ENCODE measurements at places on chromosomes 2 and 18.
A peak's percentile ranks its signal among the peaks of the same experiment; 100 is the strongest.

DNA sequence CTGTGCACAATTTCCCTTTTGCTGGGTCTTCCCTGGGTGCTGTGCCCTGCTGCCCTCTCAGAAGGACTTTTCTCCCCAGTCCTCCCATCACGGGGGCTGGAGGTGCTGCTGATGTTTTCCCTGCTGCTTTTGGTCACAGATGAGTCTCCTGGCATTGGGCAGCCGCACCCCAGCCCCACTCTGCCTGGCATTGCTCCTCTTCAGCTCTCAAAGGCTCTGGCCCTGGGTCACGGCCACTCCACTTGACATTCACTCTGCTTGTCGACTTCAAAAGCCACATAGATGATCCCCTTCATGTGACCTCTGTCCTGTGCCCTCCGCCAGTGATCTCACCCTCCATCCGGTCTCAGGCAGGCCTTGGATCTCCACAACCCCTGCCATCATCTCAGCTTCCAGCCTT is 43.6 kb upstream of the IL1RL1 start:
- DNase-seq = no peak

- no peak for DNase-seq
These were observed 184.2 kb downstream of the GLI2 start for GRCh38 chr2:120919771-120920453.

DNA sequence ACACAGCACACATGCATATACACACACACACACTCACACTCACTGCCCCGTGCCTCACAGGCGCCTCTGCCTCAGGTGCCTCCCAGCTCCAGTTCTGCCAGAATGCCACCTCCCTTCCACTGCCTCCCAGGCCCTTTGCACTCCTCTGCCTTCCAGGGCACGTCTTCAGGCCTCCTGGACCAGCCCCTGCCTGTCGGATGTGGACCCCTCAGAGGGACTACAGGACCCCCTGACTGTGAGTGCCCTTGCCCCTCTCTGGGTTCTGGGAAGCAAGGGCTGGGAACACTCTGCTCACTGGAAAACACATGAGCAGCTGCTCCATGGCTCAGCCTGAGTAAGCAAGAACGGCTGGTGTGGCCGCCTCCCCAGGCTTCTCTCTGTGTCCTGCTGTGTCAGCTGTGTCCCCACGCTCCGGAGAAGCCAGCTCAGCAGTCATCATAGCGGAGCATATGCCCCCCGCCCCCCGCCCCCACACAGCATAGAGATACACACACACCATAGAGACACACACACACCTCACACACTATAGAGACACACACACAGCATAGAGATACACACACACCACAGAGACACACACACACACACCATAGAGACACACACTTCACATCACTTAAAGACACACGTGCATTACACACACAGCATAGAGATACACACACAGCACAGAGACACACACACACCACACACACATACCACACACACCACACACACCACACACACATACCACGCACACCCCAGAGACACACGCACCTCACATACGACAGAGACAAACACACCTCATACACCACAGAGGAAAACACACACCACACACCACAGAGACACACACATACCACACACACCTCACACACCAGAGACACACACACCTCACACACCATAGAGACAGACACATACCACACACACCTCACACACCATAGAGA is 271.3 kb downstream of the CYRIA start:
- DNase-seq = no peak

- no peak for DNase-seq
These were observed 104.0 kb upstream of the POU3F3 start for GRCh38 chr2:104749856-104750460.

DNA sequence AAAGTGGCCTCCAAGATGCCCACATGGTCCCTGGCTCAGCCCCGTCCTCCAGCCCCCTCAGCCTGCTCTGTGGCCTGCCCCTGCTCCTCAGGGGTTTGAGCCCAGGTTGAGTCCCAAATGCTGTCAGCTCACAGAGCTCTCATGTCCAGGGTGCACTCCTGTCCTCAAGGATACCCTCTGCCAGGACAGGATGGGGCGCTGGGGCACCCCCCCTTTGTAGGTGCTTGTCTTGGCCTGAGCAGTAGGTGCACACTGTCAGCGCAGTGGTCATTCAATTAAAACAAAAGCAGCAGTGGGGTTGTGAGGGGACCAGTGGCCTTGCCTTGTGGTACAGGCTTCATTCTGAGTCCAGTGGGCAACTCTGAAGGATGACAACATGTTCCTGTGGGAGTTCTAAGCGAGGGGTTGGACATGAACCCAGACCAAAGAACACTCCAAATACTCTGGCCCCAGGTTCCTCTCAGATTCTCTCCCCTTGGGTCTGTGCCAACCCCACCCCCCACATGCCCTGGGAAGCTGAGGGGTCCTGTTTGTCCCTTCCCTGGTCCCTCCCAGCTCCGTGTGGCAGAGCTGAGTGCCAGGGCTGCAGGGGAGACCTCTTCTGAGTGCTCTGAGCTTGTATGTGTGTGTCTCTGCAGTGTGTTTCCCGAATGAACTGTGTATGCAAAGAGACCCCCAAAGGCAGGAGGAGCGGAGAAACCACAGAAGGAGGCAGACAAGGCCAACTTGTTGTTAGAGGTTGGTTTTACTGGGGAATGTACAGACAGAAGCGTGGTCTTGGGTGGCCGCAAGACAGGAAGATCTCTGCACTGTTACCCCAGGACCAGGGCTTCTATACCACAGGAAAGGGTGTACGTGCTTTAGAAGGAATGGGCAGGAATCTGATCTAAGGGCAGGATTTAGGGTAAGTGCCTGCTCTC is 155.6 kb upstream of the HS6ST1 start:
- DNase-seq = peak; percentile 29

DNA sequence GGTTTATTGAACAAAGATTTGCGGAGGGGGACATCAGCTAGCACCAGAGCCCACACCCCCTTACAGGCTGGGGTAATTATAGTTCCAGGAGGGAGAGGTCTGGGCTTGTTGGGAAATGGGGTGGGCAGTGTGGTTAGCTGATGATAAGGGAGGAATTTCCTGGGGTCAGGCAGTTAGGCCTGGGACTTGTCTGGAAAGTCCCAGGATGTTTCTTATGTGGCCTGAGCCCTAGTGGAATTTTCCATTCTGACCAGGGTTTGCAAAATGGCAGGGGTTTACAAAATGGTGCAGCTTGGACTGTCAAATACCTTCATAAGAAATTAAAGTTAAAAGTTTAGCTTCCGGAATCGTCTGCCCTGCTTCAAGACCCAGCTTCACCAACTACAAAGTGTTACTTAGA is 199.1 kb downstream of the FBXO15 start:
- no peak for DNase-seq

DNA sequence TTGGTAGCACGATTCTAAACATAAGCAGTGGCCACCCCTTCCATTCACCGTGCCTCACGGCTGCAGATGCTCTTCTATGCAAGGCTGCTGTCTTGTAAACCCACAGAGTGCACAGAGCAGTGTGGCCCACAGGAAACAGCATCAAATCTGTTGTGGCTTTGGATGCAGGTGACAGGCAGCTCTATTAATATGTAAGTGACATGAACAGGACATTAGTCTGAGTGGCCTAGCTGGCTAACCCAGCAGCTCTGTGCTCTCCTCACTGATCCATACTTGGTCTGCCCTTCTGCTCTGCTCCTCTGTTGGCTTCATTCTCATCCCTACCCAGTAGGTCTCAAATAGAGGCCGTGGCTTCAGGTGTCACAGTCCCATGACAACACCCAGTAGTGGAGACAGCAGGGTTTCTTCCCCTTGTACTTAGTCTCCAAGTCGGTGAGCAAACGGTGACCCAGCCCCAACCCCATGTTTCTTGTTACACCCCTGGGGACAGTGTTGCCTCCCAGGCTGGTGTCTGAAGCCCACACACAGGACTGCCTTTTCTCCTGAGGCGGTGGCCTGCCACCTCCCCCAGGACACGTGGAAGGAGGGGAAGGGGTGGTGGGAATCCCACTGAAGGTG is 5.8 kb downstream of the SH3RF3 start:
- DNase-seq = no peak

- DNase-seq = no peak
These were observed 417.9 kb upstream of the GCFC2 start for GRCh38 chr2:76128622-76129021.

DNA sequence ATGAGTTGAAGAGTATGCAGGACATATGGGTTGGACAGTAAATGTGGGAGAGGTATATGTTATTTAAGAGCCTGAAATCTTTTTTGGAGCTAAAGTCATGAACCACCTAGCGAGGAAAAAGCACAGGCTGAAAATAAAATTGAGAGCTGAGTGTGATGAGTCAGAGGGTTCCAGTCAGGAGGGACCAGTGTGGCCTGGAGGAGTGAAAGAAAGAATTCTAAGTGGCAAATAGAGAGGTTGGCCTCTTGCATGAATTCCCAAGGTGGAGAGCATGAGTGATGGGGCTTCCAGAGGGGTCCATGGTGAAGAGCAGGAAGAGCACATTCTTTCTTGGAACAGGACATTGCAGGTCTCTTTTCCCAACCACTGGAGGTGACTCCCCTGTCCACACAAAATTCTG is 282.6 kb downstream of the TDRD15 start:
- DNase-seq = no peak

DNA sequence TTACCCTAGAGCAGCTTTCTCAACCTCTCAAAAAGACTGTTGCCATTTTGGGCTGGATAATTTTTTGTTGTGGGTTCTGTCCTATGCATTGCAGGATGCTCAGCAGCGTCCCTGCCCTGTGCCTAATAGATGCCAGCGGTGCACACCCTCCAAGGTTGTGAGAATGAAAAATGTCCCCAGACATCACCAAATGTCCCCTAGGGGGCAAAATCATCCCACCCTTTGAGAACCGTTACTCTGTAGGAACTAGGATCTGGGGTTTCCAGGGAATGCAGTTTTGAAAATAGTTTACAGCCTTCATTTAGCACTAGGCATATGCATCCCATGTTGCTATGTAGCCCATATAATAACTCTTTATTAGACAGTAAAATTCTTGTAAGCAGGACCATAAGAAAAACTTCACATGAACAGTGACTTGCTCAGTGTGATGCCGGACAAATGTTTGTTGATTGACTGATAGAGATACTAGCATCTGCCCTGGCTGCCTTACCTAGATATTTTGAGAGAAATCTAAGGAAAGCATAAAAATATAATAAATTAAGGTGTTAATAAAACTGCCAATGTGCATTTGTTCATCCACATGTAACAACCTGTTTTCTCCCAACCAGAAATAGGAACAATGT is 79.2 kb upstream of the EPC2 start:
- no peak for DNase-seq

GRCh38 chr2:31258351-31258750 is 24.4 kb downstream of the EHD3 start:
- no peak for DNase-seq

DNA sequence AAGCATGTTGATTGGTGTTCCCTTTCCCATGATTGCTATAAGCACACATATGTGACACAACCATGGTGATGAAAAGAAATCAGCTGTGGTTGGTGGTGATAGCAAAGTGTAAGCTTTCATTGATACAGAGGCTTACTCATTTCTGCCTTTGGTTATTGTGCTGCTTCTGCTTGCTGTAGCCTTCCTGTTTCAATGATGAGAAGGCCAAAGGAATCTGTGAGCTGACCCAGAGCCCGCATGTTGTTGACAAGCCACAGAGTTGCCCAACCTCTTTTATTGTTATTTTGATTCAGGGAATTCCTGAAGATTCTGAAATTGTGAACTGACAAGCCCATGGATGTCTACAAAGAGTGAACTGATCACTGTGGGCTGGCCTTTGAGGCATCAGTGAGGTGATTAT is 164.4 kb downstream of the TMEFF2 start:
- no peak for DNase-seq

- DNase-seq = no peak
These were observed 45.0 kb downstream of the TCF7L1 start for GRCh38 chr2:85178154-85178553.

DNA sequence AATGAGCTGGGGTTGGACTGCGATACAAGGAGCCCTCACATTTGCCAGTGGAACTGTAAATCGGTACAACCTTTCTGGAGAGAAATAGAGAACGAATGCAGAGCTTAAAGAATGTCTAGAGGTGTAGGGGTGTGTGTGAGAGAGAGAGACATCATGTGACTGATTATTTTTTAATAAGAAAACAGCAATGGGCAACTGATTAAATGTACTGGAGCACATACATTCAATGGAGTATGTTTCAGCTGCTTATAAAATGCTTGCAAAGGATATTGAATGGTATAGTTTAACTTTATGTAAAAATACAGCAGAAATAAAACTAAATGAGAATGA is 391 bp upstream of the TMEM17 start:
- no peak for DNase-seq

GRCh38 chr2:17793296-17793695 is 23.0 kb upstream of the MSGN1 start:
- DNase-seq = no peak

GRCh38 chr2:26805241-26805676 is 19.4 kb downstream of the CENPA start:
- DNase-seq = no peak

- no peak for DNase-seq
These were observed 639.1 kb upstream of the SLC39A10 start for GRCh38 chr2:195017890-195018289.

DNA sequence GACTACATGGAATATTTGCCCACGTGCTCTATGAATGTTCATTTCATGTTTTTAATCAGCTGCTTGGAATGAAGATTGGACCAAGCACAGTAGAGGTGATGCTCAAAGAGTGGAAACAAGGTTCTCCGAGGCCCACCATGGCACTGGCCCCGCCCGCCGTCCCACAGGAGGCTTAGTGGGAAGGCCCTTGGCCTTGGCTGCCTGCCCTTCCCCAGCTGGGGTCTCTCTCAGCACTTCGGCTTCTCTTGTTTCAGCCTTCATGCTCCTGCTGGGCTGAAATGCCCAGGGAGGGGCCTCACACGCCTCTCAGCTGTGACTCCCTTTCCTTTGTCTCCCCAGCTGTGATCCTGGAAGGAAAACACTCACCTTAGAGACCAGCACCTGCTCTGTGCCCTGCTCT is 833.2 kb downstream of the GALR1 start:
- no peak for DNase-seq

- no peak for DNase-seq
These were observed 112.4 kb upstream of the DDX18 start for GRCh38 chr2:117702098-117702497.

DNA sequence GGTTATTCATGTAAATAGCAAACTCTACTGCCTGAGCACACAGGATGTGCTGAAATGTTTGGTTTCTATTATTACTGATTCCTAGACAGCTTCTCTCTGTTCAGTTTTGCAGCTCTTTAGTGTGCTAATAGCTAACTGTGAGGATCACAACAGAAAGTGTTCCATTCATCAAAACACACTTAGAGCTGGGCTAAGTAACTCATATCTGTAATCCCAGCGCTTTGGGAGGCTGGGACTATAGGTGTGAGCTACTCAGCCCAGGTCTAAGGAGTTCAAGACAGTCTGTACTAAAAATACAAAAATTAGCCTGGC is 63.2 kb downstream of the MOGAT1 start:
- DNase-seq = no peak

DNA sequence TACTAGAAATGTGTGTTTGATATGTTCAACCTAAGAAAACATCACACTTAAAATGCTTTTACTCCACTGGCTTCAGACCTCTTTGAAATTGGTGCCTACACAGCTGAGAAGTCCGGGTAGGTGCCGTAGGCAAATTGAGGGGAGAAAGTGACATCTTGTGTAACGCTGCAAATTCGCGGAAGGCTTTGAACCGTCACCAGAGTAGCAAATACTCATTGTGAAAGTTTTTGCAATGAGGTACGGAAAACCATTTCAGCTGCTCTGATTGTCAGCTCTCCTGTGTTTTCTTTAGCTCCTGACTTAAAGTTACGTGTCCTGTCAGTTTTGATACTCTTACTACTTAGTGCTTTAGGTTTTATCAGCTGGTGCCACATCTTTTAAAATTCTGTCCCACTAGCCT is 224.5 kb downstream of the FAM210A start:
- no peak for DNase-seq

Measured in ecto neural progenitor cell (in vitro differentiated cells).